Stimulated activated CD4-positive, alpha-beta T cell treated with anti-CD3 and anti-CD28 coated beads, Interleukin-4, amount 100 ng/mL, for 1 hour (primary cell): ENCODE measurements at places on chromosomes 2 and 18.

GRCh38 chr2:72497763-72498162, 328.1 kb downstream of the EXOC6B start:
- no peak for DNase-seq

GRCh38 chr2:3871002-3871401, 167.6 kb downstream of the DCDC2C start:
- no peak for DNase-seq

DNA sequence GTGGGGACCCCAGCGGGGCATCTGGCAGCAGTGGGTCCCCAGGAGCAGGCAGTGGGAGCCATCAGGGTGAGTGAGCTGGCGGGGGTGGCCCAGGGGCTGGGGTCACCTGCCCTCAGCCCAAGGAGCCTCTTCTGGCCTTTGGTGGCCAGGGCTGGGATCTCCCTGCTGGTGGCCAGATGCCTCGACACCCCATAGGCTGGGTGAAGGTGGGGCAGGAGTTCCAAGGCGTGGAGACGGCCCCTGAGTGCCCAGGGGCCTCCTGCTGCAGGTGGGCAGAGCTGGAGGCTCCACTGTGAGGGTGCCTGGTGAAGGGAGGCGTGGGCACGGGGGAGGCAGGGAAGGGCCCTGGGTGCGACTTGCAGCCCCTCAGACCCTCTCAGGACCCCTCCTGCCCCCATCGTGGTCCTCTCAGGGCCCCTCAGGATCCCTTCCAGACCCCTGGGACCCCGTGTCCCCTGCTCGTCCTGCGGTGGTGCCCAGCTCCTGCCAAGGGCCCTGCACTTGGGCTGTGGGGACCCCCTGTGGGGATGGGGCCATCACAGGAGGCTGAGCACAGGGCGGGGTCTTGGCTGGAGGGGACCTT, 5.0 kb upstream of the GPR35 start:
- no peak for DNase-seq

DNA sequence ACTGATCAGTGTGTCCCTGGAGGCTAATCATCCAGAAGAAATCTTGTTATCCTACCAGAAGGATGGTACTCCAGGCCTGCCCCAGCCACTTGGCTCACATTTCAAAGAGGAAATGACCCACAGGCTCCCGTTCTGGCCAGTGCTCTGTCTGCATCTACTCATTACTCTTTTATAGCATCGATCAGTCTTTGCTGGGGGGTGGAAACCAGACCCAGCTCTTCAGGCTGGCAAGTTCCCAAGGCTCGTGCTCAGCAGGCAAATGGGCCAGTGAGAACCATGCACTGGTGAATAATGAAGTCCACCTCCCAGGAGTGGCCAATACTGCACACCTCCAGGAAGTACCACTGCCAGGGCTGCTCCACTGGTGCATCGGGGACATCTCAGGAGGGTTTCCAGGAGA, 38.8 kb downstream of the DNER start:
- DNase-seq: no peak

DNA sequence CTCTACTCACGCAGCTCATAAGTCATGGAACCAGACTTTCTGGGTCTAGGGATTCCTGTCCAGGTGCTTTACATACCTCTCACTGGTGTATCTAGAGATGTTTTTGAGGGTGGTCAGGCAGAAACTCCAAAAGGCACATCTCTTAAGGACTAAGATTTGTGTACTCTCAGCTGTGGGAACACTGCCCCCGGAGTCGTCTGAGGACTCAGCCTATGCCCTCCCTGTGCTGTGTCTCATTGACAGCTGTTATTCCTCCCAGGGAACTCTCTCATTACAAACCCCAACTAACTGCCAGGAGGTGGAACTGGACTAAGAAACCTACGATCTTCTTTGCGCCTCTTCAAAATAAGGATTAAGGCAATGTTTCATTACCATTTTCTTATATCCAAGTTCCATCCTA, 293.9 kb upstream of the DLGAP1 start:
- no peak for DNase-seq

GRCh38 chr2:208370881-208371633, 35.5 kb upstream of the PTH2R start:
- no peak for DNase-seq

DNA sequence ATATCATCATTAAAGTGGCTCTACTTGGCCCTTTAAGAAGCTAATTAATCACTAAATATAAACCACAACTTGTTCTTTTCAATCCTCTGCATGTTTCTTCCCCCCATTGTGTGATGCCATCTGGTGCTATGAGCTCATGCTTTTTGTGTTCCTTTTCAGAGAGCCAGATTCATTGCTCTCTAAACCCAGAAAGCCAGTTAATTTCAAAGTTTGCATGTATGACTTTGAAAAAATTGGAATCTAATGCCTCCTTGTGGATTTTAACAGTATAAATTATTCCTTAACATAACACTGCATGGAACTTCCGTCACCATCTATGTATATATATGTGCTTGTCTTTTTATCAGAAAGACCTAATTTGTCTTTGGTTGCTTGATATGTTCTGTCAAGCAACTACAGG, 31.1 kb downstream of the TMEM178A start:
- no peak for DNase-seq

DNA sequence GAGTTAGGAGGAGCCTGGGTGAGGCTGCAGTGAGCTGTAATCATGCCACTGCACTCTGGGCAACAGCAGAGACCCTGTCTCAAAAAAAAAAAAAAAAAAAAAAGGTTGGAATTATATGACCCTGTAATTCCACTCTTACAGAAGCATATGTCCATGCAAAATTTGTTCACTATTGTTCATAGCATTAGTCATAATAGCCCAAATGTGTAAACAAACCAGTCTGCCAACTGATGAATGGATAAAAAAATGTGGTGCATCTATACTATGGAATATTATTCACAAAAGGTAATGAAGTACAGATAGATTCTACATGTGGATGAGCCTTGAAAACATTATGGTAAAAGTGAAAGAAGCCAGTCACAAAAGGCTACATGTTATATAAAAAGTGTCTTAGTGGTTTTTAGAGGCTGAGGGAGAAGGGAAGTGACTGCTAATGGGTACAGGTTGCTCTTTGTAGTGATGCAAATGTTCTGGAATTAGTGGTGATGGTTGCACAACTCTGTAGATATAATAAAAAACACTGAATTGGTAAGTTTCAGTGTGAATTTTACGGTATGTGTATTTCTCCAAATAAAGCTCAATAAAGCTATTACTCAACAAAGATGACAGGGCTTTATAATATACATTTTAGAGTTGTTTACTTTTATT, 9.4 kb downstream of the COA5 start:
- no peak for DNase-seq

GRCh38 chr2:212897296-212897695, 254.1 kb downstream of the IKZF2 start:
- DNase-seq: no peak

GRCh38 chr2:62499430-62500060, 6.5 kb downstream of the TMEM17 start:
- DNase-seq: no peak

GRCh38 chr18:8895987-8896619, 190.7 kb downstream of the MTCL1 start:
- no peak for DNase-seq
